CD4-positive, alpha-beta memory T cell (primary cell): ENCODE measurements at places on chromosomes 16 and 17. TPM values are rescaled to one million over a fixed set of nuclear protein-coding genes. Genes with fewer than 3 reads are reported as not detected.
A peak's percentile ranks its signal among the peaks of the same experiment; 100 is the strongest.

GRCh38 chr17:48074322-48075081, 26.3 kb downstream of the NFE2L1 start:
- DNase-seq = peak; percentile 69

DNA sequence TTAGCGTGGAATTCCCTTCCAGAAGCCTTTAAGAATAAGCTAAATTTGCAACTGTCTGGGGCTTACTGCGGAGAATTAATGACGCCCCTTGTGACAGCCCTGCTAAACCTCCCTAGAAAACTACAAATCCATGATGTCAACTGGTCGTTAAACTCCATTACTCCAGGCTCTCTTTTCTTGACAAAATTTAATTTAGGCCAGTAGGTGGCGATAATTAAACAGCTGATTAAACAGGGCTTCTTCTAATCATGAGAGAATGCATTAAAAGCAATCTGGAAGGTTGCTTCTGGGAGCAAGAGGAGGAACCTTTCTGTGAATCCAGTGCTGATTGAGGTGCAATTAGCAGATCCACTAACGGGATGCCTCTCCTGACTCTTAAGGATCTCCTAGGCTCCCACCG, 8.1 kb upstream of the NLRP1 start:
- DNase-seq = peak; percentile 39

DNA sequence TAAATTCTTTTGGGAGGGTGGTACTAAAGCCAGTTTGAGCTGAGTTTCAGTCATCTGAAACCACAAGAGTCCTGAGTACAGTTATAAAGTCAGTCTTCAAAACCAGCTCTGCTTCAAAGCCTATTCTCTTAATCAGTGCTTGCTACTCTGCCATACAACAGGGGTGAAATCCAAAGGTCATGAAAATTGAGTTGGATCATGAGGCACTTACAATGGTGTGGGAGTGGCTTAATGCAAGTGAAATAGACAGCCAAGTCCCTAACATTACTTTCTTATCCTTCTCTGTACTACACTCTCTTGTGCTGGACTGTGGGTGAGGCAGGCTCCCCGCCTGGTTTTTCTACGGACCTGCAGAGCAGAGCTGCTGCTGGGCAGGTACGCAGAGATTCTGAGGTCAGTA, 12.4 kb downstream of the CBLN1 start:
- DNase-seq = no peak

DNA sequence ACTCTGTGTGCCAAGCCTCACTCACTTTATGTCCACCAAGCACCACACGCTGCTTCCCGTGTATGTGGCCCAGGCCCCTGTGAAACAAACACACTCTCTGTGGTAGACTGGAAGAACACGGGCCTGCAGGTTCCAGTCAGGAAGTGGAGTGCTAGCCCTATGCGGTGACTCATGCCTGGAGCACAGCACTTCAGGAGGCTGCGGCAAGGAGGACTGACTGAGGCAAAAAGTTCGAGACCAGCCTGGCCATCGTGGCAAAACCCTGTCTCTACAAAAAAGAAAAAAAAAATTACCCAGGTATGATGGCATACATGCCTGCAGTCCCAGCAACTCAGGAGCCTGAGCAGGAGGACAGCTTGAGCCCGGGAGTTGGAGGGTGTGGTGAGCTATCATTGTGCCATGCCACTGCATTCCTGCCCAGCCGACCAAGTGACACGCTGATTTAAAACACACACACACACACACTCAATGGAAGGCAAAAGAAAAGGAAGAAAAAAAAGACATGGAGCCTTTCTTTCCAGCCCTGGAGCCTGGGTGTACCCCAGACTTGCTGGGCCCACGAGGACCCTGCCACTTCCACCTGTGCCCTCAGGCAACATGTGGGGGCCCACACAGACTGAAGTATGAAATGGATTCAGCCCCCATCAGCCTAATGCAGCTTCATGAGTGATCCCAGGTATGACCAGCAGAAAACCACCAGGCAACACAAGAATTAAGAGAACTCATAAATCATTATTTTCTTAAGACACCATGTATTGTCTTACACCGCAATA, 126.6 kb downstream of the ANKRD11 start:
- DNase-seq = peak; percentile 83

DNA sequence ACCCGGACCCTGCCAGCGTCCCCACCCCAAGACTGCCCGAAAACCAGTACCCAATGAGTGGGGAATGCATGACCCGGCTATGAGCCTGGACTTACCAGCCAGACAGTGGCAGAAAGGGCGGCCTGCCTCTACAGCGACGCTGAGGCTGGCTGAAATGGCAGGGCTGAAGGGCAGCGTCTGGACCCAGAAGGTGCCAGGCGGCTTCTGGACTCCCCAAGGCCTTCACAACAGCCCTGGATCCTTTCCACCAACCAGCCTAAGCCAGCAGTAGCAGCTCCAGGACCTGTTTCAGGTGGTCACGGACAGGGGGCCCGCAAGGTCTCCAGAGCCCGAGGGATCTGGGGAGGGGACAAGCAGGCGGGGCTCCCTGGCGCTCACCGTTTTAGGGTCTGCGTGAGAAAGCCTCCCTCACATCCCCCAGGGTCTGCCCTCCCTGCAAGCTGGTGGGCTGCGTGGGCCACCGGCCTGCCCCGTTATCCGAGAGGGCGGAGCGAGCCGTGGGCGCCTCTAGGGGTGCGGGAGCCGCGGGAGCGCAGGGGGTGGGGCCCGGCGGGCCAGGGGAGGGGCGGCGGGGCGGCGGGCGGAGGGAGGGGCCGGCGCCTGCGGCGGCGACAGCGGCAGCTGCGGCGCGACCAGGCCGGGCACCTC, at the start of gene RIPOR1:
Gene RIPOR1 (plus strand): TSS at position 608 of the 648 bp plus-strand sequence. CDS start 9,618 bp downstream, outside the sequence.
- peak; percentile 28 for DNase-seq

DNA sequence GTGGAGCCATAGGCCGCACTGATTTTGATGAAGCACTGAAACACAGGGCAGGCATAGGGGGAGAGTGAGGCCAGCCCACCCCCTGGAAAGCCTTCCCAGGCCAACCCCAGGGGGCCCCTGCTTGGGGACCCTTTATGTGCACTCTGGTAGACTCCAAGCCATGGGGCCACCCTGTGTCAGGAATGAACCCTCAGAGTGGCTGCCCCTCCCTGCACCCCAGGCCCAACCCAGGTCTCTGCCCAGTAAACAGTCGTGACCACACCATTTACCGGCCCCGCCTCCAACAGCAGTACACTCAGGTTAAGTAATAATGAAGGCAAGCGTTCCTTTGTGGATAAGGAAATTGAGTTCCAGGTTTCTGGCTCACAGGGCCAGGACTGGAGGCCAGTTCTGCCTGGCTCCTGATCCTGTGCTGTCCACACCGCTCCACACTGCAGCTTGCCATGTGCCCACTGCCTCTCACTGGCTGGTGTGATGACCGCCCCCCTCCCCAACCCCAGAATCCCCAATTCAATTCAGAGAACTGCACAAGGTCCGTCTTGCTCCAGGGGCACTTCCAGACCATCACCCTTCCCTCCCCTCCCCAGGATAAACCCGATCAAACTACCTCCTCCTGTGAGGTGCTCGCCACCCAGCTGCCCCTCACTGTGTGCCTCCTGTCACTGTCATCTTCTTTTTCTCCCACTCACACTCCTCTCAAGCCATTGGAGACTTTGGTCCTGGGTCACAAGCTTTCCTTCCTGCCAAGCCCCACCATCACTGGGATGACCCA, 13.6 kb downstream of the PIMREG start:
- no peak for DNase-seq

DNA sequence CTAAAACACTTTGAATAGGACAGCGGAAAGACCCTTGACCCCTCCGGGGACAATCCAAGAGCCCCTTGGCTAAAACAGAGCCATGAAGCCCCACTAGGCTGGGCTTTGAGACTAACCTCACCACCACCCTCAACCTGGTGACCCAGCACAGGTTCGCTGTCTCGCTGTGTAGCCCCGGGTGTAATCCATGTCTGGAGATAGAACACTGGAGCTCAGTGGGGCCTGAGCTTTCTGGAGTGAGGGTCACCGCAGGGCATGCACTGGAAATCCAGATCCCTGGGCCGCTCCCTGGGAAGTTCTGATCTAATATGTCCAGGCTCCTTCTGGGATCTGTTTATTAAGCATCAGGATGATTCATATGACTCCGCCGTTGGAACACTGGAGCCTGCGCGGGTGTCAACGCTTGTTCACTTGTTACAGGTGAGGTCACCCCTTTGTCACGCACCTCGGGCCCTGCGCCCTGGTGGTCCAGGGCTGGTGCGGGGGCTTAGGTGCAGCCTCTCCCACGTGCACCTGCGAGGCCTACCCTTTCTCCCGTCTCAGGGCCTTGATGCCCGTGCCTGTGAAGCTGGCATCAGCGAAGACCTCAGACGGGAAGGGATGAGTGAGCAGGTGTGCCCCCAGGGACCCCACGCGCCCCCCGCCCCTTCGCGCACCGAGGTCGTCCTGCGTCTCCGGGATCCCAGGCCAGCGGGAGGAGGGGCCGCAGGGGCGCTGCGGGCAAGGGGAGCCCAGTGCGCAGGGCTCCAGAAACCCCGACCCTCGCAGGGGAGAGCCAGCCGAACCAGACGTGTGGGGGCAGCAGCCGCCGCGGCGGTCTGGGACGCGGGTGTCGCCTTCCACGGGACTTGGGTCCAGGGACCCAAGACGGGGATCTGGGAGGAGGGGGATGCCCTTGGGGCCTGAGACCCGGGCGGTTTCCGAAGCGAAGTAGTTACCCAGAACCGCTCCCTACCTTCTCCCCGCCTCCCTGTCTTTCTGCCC, 224.1 kb upstream of the FOXF1 start:
- no peak for DNase-seq

- no peak for DNase-seq
Measured at GRCh38 chr16:69618307-69618706, 52.5 kb downstream of the NFAT5 start.

- DNase-seq = no peak
Measured at GRCh38 chr16:88814144-88814502, 2.4 kb upstream of the APRT start.

CCDC182 gene
- polyA plus RNA-seq = not detected
